ENCODE measurements at places on chromosomes 13 and 19. TPM values are rescaled to one million over a fixed set of nuclear protein-coding genes. Genes with fewer than 3 reads are reported as not detected.
A peak's percentile ranks its signal among the peaks of the same experiment; 100 is the strongest.

Gene ENOX1
- total RNA-seq, result 7.6 TPM

DNA sequence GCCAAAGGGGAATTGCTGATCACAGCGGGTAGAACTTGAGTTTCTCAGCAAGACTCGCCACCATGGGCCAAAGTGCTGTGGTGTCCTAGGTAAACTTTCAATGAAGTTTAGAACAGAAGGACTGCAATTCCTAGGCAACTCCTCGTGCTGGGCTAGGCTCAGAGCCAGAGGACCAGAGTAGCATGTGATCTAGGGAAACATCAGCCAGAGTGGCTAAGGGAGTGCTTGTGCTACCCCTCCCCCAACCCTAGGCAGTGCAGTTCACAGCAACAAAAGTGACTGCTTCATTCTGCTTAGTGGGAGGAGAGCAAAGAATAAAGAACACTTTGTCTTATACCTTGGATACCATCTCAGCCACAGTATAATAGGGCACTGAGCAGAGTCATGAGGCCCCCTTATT is 1658.6 kb upstream of the MIR17HG start:
- no peaks in the 10 kb centered on the region for H3K36me3 ChIP-seq
- H3K27ac ChIP-seq, result no peak overlapping the region
- no peak overlapping the region for H3K4me3 ChIP-seq
- no peaks in the 10 kb centered on the region for H3K4me1 ChIP-seq

Gene CRX
- total RNA-seq, result not detected

DNA sequence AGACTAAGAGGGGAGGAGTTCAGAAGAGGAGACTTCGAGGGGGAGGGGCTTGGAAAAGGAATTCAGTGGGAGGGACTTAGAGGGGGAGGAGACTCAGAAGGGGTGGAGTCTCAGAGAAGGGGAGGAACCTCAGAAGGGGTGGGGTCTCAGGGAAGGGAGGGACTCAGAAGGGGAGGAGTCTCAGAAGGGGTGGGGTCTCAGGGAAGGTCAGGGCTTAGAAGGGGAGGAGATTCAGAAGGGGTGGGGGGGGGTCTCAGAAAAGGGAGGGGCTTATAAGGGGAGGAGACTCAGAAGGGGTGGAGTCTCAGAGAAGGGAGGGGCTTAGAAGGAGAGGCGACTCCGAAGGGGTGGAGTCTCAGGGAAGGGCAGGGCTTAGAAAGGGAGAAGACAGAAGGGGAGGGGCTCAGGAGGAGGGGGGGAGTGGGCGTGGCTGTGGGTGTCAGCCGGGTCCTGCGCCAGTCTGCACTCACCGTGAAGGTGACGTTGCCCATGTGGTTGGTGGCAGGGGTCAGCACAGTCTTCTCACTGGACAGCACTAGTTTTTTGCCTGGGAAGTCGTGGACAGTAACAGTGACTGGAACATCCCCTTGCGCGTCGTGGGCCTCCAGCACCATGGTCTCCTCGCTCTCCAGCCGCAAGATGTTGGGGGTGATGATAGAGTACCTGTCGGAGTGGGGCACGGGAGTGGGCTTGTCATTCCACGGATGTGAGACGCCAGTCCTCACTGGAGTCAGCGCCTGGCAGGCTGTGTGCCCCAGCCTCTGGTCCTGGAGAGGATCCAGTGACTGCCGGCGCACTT is 1.5 kb downstream of the C3 start:
- H3K4me3 ChIP-seq, result peak overlapping the region; percentile 21
- no peak overlapping the region for H3K27ac ChIP-seq
- peak; percentile 69 for DNase-seq
- no peaks in the 10 kb centered on the region for H3K36me3 ChIP-seq

Gene FGF14
- total RNA-seq, result 0.47 TPM

- no peak overlapping the region for H3K4me3 ChIP-seq
- no peaks in the 10 kb centered on the region for H3K4me1 ChIP-seq
- no peak overlapping the region for H3K27ac ChIP-seq
- H3K27me3 ChIP-seq, result no peaks in the 10 kb centered on the region
- no peak for DNase-seq
Measured at GRCh38 chr13:62551588-62551987, 1135.9 kb upstream of the PCDH20 start.

Gene SIGLEC8
- 0.24 TPM for total RNA-seq

DNA sequence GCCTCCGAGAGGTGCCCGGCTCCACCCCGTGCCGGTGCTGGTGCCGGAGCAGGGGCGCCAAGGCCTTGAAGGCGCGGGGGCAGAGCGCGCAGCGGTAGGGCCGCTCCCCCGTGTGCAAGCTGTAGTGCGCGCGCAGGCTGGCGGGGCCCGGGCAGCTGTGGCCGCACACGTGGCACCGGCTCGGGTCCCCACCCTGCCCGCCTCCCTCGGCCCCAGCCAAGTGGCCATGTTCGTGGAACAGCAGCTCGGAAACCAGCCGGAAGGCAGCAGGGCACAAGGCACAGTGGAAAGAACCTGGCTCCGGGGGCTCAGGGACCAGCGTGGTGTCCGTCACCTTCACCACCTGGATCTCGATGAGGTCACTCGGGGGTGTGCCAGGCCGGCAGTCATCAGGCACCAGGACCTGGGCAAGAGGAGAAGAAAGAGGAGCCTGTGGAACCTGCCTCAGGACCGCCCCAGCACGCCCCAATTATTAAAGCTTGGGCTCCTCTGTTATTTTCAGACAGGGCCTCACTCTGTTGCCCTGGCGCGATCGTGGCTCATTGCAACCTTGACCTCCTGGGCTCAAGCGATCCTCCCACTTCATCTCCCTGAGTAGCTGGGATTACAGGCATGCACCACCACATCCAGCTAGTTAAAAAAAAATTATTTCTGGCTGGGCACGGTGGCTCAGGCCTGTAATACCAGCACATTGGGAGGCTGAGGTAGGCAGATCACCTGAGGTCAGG is 2.0 kb downstream of the ZNF784 start:
- H3K27me3 ChIP-seq, result no peaks in the 10 kb centered on the region
- H3K4me1 ChIP-seq, result peaks cover 4% of the 10 kb centered on the region
- H3K4me3 ChIP-seq, result no peak overlapping the region

GRCh38 chr13:25901460-25902376 is 150.1 kb downstream of the SHISA2 start:
- H3K36me3 ChIP-seq, result no peaks in the 10 kb centered on the region
- H3K4me3 ChIP-seq, result no peak overlapping the region
- H3K27me3 ChIP-seq, result no peaks in the 10 kb centered on the region

GRCh38 chr19:15453091-15453578 is 3.4 kb upstream of the WIZ start:
- peak; percentile 67 for DNase-seq
- H3K36me3 ChIP-seq, result no peaks in the 10 kb centered on the region
- no peak overlapping the region for H3K27ac ChIP-seq
- peaks cover 20% of the 10 kb centered on the region for H3K4me1 ChIP-seq

GRCh38 chr13:29564818-29565217 is 30.7 kb downstream of the SLC7A1 start:
- no peak for DNase-seq
- no peak overlapping the region for H3K27ac ChIP-seq
- H3K36me3 ChIP-seq, result no peaks in the 10 kb centered on the region
- no peak overlapping the region for H3K4me3 ChIP-seq

DNA sequence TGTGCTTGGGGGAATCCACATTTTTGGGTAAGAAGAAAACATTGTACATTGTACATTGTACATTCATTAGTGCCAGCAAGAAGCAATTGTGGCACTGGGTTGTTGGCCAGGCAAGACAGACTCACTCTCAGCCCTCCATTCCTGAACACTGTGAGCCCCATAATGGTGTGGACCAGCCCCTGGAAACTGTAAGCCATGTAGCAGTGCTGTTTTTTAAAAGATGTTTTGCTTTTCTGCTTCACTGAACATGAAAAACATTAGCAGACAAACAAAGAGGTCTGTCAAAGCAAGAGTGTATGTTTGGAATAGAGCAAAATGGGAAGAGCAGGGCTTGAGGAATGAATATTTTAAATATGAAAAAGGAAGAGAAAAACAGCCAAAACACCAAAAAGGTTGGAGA is 39.1 kb upstream of the IL17D start:
- H3K4me1 ChIP-seq, result no peaks in the 10 kb centered on the region
- H3K27me3 ChIP-seq, result no peaks in the 10 kb centered on the region
- no peak overlapping the region for H3K4me3 ChIP-seq
- H3K27ac ChIP-seq, result no peak overlapping the region

DNA sequence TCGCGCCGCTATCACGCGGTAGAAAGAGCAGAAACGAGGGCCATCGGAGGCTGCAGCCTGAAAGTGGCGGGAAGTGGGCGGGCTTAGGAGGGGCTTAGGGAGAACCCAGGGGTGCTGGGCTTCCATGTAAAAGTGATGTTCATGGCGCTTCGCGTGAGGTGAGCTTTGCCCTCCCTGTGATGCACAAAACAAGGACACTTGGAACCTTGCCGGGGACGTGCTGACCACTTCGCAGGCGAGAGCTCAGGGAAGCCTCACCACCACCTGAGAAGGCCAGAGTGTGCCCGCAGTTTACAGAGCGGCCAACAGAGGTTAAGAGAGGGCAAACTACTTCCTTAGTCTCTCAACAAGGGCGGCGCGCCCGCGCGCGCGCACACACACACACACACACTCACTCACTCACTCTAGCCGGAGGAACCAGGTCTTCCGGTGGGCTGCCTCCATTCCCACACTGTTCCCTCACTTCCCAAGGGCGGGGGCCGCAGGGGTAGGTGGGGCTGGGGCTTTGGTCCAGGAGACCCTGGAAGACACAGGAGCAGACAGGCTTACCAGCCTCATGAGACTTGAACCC is 651 bp downstream of the GAPDHS start:
- H3K27ac ChIP-seq, result no peak overlapping the region
- H3K27me3 ChIP-seq, result no peaks in the 10 kb centered on the region
- H3K4me1 ChIP-seq, result no peaks in the 10 kb centered on the region
- no peaks in the 10 kb centered on the region for H3K36me3 ChIP-seq
- no peak overlapping the region for H3K4me3 ChIP-seq
- DNase-seq, result no peak

DNA sequence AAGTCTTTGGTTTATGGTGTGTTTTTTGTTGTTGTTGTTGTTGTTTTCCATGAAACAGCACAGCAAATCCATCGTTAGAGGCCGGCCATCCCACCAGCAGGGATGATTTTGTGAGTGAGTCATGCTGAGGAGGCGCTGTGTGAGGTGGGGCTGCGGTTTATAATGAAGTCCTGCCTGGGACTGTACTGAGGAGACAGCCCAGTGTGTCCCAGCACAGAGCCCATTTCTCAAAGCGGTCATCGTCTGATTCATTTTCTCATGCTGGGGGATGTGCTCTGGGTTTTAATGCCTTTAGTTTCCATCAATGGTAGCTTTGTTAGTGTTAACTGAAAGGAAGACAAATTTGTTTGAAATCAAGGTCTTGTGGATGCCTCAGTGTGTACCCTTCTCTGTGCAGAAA is 129.3 kb upstream of the SERP2 start:
- H3K36me3 ChIP-seq, result no peaks in the 10 kb centered on the region
- H3K4me1 ChIP-seq, result peaks cover 3% of the 10 kb centered on the region
- no peak overlapping the region for H3K27ac ChIP-seq
- H3K4me3 ChIP-seq, result no peak overlapping the region

DNA sequence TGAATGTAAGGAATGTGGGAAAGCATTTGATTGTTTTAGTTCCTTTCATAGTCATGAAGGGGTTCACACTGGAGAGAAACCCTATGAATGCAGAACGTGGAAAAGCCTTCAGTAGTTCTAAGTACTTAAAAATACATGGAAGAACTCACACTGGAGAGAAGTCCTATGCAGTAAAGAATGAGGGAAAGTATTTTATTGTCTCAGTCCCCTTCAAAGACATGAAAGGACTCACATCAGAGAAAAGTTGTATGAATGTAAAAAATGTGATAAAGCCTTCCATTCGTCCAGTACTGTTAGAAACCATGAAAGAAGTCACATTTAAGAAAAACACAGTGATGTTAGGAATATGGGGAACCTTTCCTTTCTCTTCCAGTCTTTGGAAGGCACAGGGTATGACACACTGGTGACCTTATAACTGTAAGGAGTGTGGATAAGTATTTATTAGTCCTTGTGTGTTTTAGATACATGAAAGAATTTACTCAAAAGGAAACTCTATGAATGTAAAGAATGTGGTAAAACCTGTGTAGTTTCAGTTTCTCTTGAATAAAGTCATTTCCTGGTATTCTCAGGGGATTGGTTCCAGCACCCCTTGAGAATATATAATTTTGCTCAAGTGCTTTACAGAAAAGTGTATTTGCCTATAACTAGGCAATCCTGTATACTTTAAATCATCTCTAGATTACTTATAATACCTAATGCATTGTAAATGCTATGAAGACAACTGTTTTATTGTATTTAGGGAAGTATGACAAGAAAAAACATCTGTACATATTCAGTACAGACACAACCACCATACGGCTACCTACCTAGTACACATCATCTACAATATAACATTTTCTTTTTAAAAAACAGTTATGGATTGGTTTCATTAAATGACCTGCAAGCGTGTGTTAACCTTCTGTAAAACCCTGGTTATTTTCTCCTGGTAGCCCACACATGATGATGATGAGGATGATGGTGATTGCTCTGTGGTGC is 52.8 kb downstream of the ZNF823 start:
- H3K4me3 ChIP-seq, result no peak overlapping the region
- H3K27ac ChIP-seq, result no peak overlapping the region
- H3K36me3 ChIP-seq, result no peaks in the 10 kb centered on the region
- H3K27me3 ChIP-seq, result no peaks in the 10 kb centered on the region
- no peaks in the 10 kb centered on the region for H3K4me1 ChIP-seq

DNA sequence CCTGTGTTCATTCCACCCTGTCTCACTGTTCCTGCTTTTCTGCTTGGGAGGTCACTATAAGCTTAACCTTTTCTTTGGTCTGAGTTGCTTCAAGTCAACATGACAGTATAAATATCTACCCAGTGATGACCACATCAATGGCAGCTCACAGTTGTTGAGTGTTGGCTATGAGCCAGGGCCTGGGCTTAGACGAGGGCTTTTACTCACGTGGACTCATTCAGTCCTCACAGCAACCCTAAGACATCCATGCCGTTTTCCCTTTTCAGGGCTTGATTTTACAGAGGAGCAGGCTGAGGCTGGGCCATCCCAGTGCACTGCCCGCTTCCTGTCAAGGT is 10.2 kb upstream of the CCDC97 start:
- no peak overlapping the region for H3K4me3 ChIP-seq
- peak; percentile 45 for DNase-seq
- no peaks in the 10 kb centered on the region for H3K27me3 ChIP-seq
- H3K27ac ChIP-seq, result no peak overlapping the region

Gene BRCA2
- total RNA-seq, result 0.48 TPM

DNA sequence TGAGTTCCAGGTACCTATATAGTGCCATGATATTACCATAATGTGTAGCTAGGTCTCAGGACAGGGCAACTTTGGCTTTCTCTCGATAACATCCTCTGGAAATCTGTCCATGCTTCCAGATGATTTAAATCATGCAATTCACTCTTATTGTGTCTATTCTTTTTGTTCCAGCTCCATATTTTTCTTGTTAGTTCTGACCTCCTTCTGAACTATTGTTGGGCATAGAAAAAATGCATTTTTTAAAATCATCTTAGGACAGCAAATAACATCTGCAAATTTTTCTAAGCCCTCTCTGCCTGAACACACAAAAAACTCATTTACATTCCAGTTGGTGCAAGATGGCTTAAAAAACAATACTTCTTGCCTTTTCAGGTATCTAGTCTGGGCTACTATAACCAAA is 1561.0 kb upstream of the MIR17HG start:
- H3K36me3 ChIP-seq, result no peaks in the 10 kb centered on the region
- no peak overlapping the region for H3K4me3 ChIP-seq
- no peak overlapping the region for H3K27ac ChIP-seq
- H3K4me1 ChIP-seq, result no peaks in the 10 kb centered on the region
- no peak for DNase-seq

Gene ZNF574
- 15.6 TPM for total RNA-seq

All from ovary (tissue), 10 donors.